Central memory CD8-positive, alpha-beta T cell (primary cell): ENCODE measurements at places on chromosomes 16 and 17.

GRCh38 chr16:58421059-58421458 is 28.8 kb downstream of the GINS3 start:
- H3K4me1 ChIP-seq: peaks cover 9% of the 10 kb centered on the region
- DNase-seq: no peak
- no peak overlapping the region for H3K4me3 ChIP-seq

DNA sequence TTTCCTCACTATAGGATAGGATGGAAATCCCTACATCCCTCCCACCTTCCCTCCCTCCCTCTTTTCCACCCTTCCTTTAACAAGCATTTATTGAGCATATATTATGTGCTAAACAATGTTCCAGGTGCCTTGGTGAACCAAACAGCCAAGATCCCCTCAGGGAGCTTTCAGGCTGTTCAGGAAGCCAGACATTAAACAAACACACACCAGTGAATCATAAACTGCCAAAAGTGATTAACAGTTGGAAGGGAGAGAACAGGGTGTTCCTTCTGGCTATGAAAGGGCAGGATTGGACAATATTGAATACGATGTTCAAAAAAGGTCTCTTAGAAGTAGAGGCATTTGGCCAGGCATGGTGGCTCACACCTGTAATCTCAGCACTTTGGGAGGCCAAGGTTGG is 22.8 kb upstream of the CNEP1R1 start:
- no peak overlapping the region for H3K27ac ChIP-seq
- H3K4me1 ChIP-seq: no peaks in the 10 kb centered on the region
- no peak for DNase-seq
- no peaks in the 10 kb centered on the region for H3K36me3 ChIP-seq

DNA sequence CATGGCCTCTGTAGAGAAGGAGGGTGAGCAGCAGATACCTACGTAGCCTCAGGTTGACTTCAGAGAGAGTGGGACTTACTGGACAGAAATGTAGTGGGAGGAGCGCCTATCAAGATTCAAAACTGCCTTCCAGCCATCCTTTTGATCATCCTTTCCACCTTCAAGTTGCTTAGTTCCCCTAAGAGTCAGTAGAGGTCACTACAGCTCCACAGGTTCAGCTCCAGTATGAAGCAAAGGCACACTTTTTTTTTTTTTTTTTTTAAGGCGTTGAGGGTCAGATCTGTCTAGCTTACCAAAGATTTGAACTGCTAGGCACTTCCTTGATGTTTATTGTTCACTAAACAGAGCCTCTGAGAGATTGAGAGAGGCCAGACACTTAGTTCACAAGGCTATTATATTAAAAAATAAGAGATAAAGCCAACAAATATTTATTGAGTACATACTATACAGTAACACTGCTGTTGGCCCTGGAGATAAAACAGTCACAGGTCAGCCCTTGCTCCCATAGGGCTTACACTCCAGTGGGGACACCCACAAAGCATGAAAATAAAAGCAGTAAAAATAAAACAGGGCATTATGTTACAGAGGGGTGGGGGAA is 3.1 kb downstream of the RNF227 start:
- H3K27me3 ChIP-seq: no peaks in the 10 kb centered on the region
- H3K4me1 ChIP-seq: peaks cover 21% of the 10 kb centered on the region
- peaks cover 26% of the 10 kb centered on the region for H3K36me3 ChIP-seq
- H3K27ac ChIP-seq: no peak overlapping the region
- H3K4me3 ChIP-seq: no peak overlapping the region

GRCh38 chr16:1749152-1750117 is 21.9 kb downstream of the NME3 start:
- no peaks in the 10 kb centered on the region for H3K4me1 ChIP-seq
- peaks cover 34% of the 10 kb centered on the region for H3K36me3 ChIP-seq
- no peak overlapping the region for H3K27ac ChIP-seq
- no peak overlapping the region for H3K4me3 ChIP-seq
- no peak for DNase-seq

- no peaks in the 10 kb centered on the region for H3K4me1 ChIP-seq
- no peaks in the 10 kb centered on the region for H3K36me3 ChIP-seq
- no peak for DNase-seq
- no peak overlapping the region for H3K27ac ChIP-seq
- no peak overlapping the region for H3K4me3 ChIP-seq
- H3K27me3 ChIP-seq: no peaks in the 10 kb centered on the region
Measured at GRCh38 chr16:10355589-10355988, 30.3 kb upstream of the ATF7IP2 start.
